ENCODE measurements at places on chromosomes 5 and 9.

DNA sequence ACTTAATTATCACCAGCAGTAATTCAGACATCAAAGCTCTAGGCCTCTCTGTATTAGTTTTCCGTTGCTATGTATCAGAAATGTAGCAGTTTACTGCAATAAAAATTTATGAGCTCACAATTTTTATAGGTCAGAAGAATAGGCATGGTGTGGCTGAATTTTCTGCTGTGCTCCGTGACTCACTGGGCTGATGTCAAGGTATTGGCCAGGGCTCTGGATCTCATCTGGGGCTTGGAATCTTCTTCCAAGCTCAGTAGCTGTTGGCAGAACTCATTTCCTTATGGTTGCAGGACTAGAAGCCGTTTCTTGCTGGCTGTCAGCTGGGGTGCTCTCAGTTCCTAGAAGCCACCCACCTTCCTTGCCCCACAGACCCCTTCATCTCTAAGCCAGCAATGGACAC, 66.3 kb downstream of the PSAT1 start:
- DNase-seq = no peak

GRCh38 chr9:123300554-123300953, 32.2 kb upstream of the STRBP start:
- DNase-seq = no peak

DNA sequence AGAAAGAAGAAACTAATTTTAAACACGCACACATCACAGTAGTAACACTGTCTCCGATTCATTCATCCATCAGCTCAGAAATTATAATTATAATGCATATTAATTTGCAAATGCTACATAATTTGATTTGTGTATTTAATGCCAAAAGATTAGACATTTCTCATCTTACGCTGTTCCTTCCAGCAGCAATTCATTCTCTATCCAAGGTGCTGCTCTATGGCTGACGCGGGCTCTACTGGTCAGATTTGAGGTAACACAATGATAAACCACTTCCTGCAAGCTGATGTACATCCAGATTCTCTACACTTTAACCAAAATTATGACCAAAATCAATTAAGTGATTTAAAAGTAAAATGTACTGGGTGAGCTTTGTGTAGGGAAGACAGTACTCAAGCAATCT, 77.9 kb upstream of the ICE1 start:
- no peak for DNase-seq

DNA sequence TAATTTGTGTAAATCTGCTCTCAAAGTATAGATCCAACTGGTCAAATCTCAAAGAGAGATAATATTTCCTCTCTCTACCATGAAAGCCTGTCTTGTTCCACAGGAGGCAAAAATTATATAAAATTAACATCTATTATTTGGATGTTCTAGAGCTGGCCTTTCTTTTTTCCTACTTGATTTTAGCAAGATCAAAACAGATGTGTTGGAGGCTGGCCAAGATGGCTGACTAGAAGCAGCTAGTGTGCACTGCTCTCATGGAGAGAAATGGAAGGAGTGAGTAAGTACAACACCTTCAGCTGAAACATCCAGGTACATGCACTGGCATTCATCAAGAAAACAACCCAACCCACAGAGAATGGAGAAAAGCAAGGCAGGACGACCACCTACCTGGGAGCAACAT, 298.6 kb upstream of the SLC24A2 start:
- no peak for DNase-seq

DNA sequence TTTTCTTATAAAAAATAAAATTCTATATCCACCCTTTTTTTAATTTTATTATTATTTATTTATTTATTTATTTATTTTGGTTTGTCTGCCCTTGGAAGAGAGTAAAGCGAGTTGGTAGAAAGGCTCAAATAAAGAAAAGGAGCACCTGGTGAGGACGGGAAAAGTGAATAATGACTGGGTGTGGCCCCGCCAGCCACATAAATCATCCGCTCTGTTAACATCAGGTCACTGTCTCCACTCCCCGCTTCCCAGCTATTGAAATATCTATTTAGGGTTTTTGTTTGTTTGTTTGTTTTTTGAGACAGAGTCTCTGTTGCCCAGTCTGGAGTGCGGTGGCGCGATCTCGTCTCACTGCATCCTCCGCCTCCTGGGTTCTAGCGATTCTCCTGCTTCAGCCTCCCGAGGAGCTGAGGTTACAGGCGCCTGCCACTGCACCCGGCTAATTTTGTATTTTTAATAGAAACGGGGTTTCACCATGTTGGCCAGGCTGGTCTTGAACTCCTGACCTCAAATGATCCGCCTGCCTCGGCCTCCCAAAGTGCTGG, 844 bp downstream of the POLR3G start:
- no peak for DNase-seq

All from coronary artery (tissue), 2 donors.